NCI-H345 (cell line): ENCODE measurements at places on chromosomes 4 and X.

DNA sequence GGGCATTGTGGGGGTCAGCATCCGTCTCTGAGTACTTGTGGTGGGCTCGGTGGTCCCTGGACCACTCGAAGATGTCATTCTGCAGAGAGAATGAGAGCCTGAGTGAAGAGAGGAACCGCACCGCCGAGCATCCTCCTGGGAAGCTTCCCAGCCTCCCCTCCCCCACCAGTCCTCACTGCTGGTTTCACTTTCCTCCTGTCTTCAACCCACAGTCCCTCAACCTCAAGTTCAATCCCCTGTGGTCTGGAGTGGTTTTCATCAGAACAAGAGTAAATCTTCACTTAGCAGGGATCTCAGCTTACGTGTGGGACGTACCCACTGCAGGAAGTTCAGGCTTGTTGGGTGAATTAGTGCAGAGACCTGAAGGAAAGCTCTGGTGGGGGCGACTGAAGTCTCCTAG lies 117.8 kb downstream of the SCD5 start:
- DNase-seq, result no peak

DNA sequence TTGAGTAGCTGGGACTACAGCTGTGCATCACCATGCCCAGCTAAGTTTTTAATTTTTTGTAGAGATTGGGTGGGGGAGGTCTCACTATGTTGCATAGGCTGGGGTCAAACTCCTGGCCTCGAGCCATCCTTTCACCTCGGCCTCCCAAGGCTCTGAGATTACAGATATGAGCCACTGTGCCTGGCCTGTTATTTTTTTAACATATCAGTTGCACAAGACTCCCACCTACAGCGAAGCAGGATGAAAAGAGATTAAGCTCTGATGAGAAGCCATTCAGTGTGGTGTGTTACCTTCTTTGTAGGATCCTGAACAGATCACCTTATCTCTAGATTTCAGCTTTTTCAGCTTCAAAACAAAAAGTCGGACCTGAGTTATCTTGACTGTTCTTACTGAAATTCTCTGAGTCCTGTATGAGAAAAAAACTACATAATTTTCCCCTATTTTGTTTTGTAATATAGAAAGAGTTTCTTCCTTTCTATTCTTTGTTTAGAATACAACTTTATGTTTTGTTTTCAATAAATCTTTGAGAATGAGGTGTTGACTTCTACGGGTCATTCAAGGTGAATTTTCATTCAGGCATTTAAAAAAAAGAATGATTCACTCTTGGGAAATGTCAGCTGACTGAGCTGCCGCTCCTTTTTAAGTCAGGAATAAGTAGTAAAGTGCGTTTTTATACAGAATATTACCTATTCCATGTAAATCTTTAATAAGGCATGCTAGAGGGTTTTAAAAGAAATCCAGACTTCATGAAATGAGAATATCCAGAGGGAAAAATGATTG lies 134.6 kb downstream of the ARSF start:
- DNase-seq, result no peak

- DNase-seq, result no peak
Observed at GRCh38 chrX:123201720-123202119, 17.6 kb downstream of the GRIA3 start.

DNA sequence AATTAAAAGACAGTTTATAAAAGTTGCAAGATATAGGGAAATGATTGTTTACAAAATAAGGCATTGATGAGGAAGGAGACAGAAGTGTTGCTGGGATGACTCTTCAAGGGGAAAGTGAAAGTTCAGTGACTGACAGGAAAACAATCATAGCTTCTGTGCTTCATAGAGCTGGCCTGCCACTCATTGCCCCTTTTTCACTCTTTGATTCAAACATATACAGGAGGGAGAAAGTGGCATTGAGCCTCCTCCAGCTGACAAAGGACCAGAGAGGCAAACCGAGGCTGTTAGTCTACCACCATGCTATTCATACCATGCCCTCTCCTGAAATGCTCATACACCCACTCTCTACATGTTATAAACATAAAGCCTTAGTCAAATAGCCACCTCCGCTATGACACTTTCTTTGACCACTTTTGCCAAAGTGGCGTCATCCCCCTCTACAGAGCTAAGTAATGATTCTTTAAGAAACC lies 79.2 kb upstream of the ATOH1 start:
- no peak for DNase-seq

DNA sequence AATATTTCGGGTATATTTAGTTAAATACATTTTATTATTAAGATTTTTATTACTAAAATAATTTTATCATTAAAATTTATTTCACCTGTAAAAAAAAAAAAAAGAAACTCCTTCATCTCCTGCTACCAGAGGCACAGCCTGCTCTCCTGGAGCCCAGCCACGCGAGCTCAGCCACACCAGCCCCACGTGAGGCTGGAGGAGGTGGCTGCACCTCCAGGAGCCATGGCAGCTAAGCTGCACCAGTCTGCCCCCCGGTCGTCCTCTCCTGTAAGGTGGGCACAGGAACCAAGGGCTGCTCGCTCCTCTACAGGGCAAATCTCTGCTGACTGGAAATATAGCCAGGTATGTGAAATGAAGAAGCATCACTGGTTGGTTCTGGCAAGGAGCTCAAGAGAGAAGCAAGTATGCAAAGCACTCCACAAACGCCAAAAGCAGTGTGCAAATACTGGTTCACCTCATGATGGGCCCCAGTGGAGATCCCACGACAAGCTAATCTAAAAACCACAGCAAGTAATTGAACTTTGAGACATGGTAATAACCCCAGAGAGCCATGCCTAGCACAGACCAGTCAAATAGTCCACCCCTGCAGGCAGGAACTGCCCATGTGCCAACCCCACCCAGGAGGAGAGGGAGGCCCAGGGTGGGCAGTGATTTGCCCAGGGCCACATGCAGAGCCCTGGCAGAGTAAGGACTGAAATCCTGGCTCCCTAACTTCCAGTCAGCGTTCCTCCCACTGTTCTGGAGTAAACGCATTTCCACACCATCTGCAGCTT lies 90.1 kb downstream of the WFS1 start:
- no peak for DNase-seq
